Stimulated activated CD8-positive, alpha-beta memory T cell treated with anti-CD3 and anti-CD28 coated beads, Interleukin-12 subunit alpha, Interleukin-12 subunit beta, amount 100 ng/mL, for 4 hours (primary cell): ENCODE measurements at places on chromosomes 13 and 19.

DNA sequence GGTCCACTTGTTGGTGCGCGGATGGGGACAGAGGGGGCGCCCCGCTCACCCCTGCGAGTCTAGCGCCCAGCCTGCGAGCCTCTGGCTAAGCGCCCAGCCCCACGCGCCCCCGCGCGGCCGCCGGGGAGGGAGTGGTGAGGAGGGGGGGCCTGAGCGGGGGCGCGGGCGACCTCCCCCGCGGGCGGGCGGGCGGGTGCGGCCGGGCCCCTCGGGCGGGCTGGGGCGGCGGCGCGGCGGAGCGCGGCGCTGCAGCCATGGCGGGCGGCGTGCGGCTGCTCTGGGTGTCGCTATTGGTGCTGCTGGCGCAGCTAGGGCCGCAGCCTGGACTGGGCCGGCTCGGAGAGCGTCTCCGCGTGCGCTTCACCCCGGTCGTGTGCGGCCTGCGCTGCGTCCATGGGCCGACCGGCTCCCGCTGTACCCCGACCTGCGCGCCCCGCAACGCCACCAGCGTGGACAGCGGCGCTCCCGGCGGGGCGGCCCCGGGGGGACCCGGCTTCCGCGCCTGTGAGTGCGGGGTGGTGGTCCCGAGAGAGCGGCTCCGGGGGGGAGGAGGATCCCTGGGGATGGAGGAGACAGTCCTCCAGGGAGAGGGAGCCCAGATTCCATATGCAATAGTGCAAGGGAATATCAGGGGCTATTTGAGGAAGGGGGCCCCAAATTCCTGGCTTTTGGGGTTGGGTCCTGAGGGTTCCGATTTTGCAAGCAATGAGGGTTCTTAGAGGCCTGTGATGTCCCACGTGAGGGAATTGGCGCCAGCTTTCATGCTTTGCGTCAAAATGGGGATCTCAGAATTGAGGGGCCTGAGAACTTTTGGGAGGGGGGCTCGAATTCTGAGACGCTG is at the start of gene LTBP4:
TSS of gene LTBP4 (plus strand) at position 236 of the 841 bp plus-strand sequence. CDS start at position 255, 19 bp downstream.
- DNase-seq, result peak; percentile 39

DNA sequence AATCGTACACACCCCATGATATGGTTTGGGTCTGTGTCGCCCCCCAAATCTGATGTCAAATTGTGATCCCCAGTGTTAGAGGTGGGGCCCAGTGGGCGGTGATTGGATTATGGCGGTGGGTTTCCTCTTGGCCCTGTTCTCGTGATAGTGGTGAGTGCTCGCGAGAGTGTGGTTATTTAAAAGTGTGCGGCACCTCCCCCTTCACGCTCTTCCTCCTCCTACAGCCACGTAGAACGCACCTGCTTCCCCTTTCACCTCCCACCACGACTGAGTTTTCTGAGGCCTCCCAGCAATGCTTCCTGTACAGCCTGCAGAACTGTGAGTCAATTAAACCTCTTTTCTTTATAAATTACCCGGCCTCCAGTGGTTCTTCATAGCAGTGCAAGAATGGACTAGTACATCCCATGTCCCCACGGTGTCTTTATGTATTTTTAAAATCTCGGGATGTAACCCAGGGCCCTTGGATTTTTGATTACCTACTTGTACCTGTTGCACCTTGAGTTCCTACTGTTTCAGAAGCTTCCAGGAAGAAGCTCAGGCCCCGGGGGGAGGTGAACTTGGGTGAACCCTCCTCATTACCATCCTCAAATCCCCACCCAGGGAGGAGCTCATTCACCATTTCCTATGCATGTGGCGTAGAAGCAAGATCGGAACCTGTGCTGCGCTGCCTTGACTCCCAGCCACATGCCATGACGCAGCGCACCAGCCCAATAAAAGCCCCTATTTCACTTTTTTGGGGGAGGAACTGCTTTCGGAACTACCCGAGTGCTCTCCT is 52.4 kb downstream of the TEX29 start:
- no peak for DNase-seq

DNA sequence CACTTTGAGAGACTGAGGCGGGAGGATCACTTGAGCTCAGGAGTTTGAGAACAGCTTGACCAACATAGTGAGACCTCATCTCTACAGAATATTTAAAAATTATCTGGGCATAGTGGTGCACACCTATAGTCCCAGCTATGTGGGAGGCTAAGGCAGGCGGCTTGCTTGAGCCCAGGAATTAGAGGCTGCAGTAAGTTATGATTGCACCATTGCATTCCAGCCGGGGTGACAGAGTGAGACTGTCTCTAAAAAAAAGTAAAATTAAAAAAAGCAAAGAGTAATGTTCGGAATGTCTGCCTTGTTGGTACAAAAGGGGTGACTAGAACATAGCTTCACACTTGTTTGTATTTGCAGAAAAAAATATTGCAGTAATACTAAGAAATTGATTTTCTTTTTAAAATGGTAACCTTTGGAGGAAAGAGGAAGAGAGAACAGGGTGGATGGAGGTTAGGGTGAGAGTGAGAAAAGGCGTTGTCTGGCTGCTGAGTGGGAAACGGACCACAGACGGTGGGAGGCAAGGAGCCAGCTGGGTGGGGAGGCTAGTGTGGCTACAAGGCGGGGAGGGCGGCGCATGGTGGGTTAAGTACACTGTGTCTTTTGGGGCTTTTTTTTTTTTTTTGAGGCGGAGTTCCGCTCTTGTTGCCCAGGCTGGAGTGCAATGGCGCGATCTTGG is 10.2 kb downstream of the PPP1R14A start:
- no peak for DNase-seq

DNA sequence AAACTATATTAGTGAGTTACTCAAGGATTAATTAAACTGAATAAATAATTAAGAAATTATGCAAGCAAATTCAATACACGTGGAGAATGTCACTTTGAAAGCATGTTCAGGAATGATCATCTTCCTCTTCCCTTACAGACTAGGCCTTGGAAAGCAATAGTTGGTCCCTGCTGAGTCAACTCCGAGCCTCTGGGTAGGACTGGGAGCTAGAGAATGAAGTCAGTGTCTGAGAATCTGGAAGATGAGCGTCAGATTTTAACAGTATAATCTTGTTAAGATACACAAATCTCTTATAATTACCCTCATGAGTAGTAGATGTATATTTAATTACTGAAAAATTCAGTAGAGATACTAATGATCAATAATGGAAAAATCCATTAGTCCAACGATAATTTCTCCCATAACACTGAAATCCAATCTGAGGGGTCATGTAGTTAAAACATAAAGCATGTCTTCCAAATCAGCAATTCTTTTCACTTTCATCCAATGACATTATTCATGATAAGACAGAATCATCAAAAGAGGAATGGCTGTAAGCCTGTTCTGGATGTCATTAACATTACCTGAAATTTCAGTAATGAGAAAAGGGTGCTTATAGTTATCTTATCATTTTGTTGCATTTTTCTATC is 423.0 kb downstream of the DCT start:
- no peak for DNase-seq
